Right renal pelvis (tissue), 4 donors: ENCODE measurements at places on chromosomes 4 and X.

DNA sequence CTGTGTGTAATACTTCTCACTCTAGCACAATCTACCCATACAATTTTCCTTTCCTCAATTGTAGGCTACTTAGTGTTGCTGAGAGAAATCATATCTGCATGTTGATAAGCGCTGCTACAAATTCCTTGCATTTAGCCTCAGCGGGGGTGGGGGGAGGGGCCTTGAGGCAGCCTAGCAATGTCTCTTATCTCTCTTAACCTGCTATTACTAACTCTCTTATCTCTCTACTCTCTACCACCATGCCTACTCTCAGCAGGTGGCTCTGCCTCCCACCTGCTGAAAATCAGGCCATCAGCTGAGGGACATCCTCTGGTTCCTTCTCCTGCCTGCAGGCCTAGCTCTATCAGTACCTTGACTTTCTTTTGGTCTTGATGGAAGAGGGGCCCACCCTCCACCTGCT, 98.9 kb downstream of the GPR82 start:
- no peak for DNase-seq

GRCh38 chrX:4253092-4253491, 539.6 kb upstream of the PRKX start:
- no peak for DNase-seq

GRCh38 chr4:163542275-163542674, 47.8 kb downstream of the TMA16 start:
- no peak for DNase-seq

DNA sequence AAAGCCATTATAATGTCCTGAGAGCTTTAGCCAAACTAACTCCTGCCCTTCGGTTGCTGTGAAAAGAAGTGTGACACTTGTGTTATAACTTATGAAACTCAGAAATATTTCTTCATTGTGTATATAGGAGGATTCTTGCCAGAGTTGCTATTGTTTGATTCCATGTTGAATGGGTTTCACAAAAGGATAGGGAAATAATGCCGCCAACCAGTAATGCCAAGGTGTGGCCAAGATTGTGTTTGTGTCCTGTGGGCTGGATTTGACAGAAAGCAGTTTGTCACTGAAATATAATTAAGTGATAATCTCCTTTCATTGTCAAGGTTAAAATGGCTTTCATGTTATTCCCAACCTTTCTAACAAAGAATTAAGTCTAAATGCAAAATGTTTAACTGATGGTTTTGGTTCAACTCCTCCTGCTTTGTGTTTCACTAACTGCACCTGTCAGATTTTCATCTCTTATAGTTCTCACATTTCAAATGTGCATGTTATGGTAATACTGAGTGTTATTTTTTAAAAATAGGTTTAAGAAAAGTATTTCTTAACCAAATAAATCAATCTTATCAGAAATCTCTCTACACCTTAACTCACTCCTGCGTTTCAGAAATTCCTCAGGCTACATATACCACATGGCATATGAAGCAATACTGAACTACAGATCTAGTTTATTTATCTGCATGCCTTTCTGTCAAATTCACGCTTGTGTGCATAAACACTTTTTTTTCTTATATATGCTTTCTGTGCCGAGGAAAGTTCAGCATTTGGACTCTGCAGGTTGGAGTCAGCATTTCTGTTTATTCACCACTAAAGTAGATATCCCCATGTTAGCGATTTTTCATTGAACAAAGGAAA, at the start of gene CLDN22:
Gene CLDN22, minus strand, starts transcription at position 66 of the 849 bp plus-strand sequence. Its CDS starts 58 bp downstream, at position 8.
- no peak for DNase-seq
